ENCODE measurements at places on chromosomes 13 and 19.
A peak's percentile ranks its signal among the peaks of the same experiment; 100 is the strongest.

DNA sequence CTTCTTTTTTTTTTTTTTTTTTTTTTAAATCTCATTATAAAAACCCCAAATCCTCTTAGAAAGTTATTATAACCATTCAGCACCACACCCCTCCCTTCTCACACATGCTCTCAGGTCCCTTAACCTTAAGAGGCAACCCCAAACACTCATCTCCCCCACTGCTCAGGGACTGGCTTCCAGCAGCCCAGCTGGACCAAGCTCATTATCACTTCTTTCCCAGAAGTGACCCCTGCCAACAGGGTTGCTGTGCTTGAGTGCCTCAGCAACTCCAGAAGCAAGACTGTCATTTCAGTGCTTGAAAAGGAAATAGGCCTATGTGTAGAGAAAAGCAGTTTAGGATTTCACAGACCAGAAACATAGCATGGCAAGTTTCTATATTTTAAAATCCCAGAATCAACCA lies 84.3 kb downstream of the SLAIN1 start:
- no peak overlapping the region for H3K27ac ChIP-seq
- 0 out of 2 replicates have a peak, but pooled peaks cover 2% of the 10 kb centered on the region for H3K4me1 ChIP-seq
- H3K36me3 ChIP-seq: no peaks in the 10 kb centered on the region

DNA sequence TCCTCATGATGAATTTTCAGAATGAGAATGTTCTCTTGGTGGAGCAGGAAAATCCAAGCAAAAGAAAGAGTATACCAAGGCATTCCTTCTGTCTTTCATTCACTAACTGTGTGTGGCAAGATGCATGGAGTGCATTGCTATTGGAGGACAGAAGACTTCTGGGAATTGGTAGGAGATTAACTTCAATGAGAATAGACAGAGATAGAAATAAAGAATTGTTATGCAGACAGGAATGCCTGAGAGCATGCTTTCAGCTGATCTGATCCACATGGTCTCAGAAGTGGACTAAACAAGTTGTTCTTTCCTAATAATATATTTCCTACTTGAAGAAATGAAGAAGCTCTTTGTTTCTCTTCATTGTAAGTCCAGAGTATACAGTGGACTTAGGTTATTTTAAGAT lies 303.6 kb downstream of the MYO16 start:
- H3K27me3 ChIP-seq: no peaks in the 10 kb centered on the region
- H3K4me1 ChIP-seq: no peaks in the 10 kb centered on the region
- no peaks in the 10 kb centered on the region for H3K36me3 ChIP-seq
- no peak overlapping the region for H3K4me3 ChIP-seq

DNA sequence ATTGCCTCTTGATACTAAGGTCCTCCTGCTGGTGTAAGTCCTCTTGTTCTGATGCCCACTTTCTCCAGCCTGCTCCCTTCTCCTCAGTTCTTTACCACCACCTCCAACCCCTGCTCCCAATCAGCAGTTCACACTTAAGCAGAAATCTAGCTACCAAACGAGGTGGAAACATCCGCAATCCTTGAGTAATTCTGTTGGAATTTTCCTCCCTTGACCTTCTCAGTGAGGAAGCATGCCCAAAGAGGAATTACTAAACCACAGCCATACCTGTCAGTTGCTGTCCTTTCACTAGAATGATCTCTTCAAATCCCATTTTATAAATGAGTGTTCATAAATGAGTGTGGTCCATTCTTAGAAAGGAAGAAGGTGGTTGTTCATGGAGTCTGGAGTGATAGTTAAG lies 289.9 kb downstream of the DACH1 start:
- no peaks in the 10 kb centered on the region for H3K27me3 ChIP-seq
- no peaks in the 10 kb centered on the region for H3K4me1 ChIP-seq
- no peak overlapping the region for H3K4me3 ChIP-seq
- H3K27ac ChIP-seq: no peak overlapping the region
- no peak for DNase-seq

GRCh38 chr19:54390942-54391577 lies 24.2 kb upstream of the TTYH1 start:
- DNase-seq: peak; percentile 57
- no peaks in the 10 kb centered on the region for H3K36me3 ChIP-seq
- no peak overlapping the region for H3K27ac ChIP-seq
- no peaks in the 10 kb centered on the region for H3K27me3 ChIP-seq

- H3K27ac ChIP-seq: no peak overlapping the region
- no peaks in the 10 kb centered on the region for H3K36me3 ChIP-seq
- H3K4me1 ChIP-seq: peaks cover 6% of the 10 kb centered on the region
- no peak for DNase-seq
Observed at GRCh38 chr19:49814010-49814409, 918 bp upstream of the FUZ start.

DNA sequence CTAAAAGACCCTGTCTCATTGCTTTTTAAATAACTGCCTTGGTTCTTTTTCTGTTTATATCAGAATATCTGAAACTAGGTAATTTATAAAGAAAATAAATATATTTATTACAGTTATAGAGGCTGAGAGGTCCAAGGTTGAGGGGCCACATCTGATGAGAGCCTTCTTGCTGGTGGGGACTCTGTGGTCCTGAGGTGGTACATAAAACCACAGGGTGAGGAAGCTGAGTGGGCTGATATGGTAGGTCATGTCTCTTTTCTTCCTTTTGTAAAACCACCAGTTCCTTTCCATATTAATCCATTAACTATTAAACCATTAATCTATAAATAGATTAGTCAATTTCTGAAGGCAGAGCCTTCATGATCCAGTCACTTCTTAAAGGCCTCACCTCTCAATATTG lies 109.5 kb upstream of the SPRY2 start:
- no peaks in the 10 kb centered on the region for H3K4me1 ChIP-seq
- DNase-seq: no peak
- H3K27me3 ChIP-seq: no peaks in the 10 kb centered on the region

DNA sequence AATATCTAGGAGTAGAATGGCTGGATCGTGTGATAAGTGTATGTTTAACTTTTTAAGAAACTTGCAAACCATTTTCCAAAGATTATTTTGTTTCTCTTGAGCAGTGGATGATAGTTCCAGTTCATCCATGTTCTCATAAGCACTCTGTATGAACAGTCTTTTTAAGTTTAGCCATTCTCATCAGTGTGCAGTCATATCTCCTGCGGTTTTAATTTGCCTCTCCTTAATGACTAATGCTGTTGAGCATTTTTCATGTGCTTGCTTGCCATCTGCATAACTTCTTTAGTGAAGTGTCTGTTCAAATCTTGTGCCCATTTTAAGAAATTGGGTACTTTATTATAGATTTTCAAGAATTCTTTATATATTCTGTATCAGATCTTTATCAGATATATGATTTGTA lies 58.6 kb downstream of the WASF3 start:
- no peaks in the 10 kb centered on the region for H3K27me3 ChIP-seq
- DNase-seq: no peak
- H3K36me3 ChIP-seq: no peaks in the 10 kb centered on the region
- H3K4me1 ChIP-seq: no peaks in the 10 kb centered on the region
- no peak overlapping the region for H3K27ac ChIP-seq

- no peaks in the 10 kb centered on the region for H3K36me3 ChIP-seq
- no peak for DNase-seq
- H3K27ac ChIP-seq: no peak overlapping the region
- no peaks in the 10 kb centered on the region for H3K4me1 ChIP-seq
Observed at GRCh38 chr13:35781036-35782000, 304.8 kb upstream of the MAB21L1 start.

GRCh38 chr19:48543121-48543710 lies 8.8 kb upstream of the SULT2B1 start:
- no peak overlapping the region for H3K4me3 ChIP-seq
- no peaks in the 10 kb centered on the region for H3K36me3 ChIP-seq
- no peak for DNase-seq
- no peak overlapping the region for H3K27ac ChIP-seq

DNA sequence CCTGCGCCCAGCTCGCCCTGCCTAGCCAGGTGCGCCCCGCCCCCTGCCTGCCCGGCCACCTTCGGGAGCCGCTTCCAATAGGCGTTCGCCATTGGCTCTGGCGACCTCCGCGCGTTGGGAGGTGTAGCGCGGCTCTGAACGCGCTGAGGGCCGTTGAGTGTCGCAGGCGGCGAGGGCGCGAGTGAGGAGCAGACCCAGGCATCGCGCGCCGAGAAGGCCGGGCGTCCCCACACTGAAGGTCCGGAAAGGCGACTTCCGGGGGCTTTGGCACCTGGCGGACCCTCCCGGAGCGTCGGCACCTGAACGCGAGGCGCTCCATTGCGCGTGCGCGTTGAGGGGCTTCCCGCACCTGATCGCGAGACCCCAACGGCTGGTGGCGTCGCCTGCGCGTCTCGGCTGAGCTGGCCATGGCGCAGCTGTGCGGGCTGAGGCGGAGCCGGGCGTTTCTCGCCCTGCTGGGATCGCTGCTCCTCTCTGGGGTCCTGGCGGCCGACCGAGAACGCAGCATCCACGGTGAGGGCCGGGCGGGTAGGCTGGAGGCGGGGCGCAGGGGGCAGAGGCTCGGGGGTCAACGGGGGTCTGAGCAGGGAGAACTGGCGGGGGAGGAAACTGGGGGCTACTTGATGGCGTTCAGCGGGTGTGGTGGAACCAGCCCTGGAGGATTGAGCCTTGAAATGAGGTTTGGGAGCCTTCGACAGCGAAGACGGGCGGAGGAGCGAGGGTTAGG lies at the start of gene SPINT2:
Gene SPINT2, plus strand, starts transcription at position 88 of the 727 bp plus-strand sequence. Its CDS starts 320 bp downstream, at position 408.
- H3K27ac ChIP-seq: no peak within 1 kb of the TSS
- no peaks in the 10 kb centered on the region for H3K36me3 ChIP-seq
- peak within 1 kb of the TSS; percentile 52 for H3K4me3 ChIP-seq
- H3K27me3 ChIP-seq: no peaks in the 10 kb centered on the region

- H3K36me3 ChIP-seq: no peaks in the 10 kb centered on the region
- H3K4me1 ChIP-seq: peaks cover 3% of the 10 kb centered on the region
- no peak for DNase-seq
- H3K27me3 ChIP-seq: no peaks in the 10 kb centered on the region
- no peak overlapping the region for H3K27ac ChIP-seq
Observed at GRCh38 chr13:44903574-44903985, 85.7 kb downstream of the NUFIP1 start.

- H3K27ac ChIP-seq: no peak overlapping the region
- no peaks in the 10 kb centered on the region for H3K27me3 ChIP-seq
- no peak overlapping the region for H3K4me3 ChIP-seq
- no peaks in the 10 kb centered on the region for H3K36me3 ChIP-seq
- no peak for DNase-seq
Observed at GRCh38 chr13:109204657-109205056, 575.2 kb downstream of the MYO16 start.

GRCh38 chr19:18967358-18968146 lies 26.5 kb upstream of the HOMER3 start:
- no peak overlapping the region for H3K27ac ChIP-seq
- no peak overlapping the region for H3K4me3 ChIP-seq
- DNase-seq: no peak
- no peaks in the 10 kb centered on the region for H3K27me3 ChIP-seq
- H3K4me1 ChIP-seq: peaks cover 3% of the 10 kb centered on the region

DNA sequence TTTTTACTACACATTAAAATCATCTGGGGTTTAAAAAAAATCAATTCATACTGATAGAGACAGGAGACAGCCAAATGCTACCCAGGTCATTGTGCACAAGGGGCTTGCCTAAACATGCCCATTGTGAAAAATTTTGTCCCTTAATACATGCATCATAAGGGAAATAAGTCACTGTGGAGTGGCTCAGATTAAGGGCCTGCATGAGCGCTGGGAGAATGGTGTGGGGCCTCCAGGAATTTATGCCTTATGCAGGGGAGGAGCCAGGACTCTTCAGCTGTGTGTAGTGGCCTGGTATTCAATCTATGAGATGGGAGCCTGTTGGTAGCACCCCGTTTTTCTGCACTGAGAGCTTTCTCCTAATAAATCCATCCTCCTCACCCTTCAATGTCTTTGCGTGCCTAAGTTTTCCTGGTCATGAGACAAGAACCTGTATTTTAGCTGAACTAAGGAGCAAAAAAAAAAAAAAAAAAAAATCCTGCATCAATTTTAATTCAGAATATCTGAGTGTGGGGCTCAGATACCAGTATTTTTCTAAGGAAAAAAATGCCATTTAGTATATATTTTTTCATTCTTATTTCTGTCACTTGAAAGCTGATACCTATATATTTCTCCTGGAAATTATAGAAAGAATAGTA lies 997.6 kb upstream of the ATXN8OS start:
- no peaks in the 10 kb centered on the region for H3K36me3 ChIP-seq
- DNase-seq: no peak
- no peak overlapping the region for H3K27ac ChIP-seq
- no peak overlapping the region for H3K4me3 ChIP-seq
- H3K27me3 ChIP-seq: no peaks in the 10 kb centered on the region

DNA sequence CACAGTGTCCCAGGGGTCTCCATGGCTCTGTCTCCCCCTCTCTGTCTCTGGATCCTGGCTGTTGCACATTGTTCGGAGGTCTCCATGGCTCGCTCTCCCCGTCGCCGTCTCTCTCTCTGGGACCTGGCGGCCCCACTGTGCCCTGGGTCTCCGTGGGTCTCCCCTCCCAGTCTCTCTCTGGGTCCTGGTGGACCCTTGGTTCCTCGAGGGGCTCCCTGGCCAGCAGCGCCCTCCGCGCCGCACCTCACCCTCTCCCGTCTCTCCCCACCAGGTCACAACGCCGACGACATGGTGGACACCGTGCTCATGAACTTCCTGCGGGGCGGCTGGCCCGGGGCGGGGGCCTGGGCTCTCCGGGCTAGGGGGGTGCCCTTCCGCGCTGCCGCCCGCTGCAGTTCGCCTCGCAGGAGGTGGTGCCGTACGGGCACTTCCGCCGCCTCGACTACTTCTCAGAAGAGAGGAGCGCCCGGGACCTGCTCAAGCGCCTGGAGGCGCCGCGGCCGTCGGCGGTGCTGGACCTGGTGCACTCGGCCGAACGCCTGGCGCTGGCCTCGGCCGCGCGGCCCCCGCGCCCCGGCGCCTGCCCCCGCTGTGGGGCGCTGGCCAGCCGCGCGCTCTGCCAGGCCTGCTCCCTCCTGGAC lies 29.1 kb downstream of the SIGLEC5 start:
- DNase-seq: no peak
- H3K27me3 ChIP-seq: no peaks in the 10 kb centered on the region
- no peaks in the 10 kb centered on the region for H3K36me3 ChIP-seq
- H3K4me1 ChIP-seq: no peaks in the 10 kb centered on the region
- no peak overlapping the region for H3K27ac ChIP-seq

DNA sequence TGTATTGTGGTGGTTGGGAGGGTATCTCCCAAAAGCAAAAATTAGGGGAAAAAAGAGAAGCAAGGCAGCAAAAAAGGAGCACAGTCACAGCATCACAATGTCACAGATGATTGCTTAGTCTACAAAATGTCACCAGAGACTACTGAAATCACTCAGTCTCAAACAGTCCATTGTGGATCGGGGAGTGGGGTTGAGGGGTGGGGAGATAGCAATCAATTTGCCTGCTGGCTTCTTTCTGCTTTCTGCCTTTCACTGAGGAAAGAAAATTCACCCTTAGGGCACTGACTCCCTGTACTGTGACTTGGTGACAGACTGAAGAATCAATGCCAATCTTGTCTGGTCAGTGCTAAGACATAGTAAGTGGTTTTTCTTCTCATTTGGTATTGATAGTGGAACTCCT lies 2127.1 kb upstream of the PCDH20 start:
- no peak overlapping the region for H3K27ac ChIP-seq
- no peaks in the 10 kb centered on the region for H3K4me1 ChIP-seq
- peaks cover 4% of the 10 kb centered on the region for H3K27me3 ChIP-seq
- no peaks in the 10 kb centered on the region for H3K36me3 ChIP-seq

DNA sequence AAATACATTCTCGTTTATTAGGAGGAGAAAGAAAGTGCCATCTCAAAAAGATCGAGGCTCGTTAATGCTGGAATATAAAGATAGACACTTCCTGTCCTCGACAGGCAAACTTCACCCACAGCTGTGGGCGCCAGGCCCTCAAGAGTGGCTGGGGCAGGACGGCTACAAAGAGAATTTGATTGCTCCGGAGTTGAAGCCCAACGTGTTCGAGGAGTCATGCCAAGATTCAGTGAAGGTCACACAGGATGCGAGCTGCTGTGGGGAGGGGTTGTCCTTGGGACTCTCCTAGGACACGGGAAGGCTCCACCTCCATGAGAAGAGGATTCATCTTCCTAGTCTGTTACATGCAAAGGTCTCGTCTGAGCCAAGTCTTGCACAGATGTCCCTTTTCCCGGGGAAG lies 16.3 kb upstream of the PTPRS start:
- H3K36me3 ChIP-seq: no peaks in the 10 kb centered on the region
- no peaks in the 10 kb centered on the region for H3K27me3 ChIP-seq
- H3K4me1 ChIP-seq: 0 out of 2 replicates have a peak, but pooled peaks cover 1% of the 10 kb centered on the region
- no peak for DNase-seq
- H3K27ac ChIP-seq: no peak overlapping the region

Measured in iPS DF 6.9 (cell line).